ENCODE measurements at places on chromosomes 2 and 18.

DNA sequence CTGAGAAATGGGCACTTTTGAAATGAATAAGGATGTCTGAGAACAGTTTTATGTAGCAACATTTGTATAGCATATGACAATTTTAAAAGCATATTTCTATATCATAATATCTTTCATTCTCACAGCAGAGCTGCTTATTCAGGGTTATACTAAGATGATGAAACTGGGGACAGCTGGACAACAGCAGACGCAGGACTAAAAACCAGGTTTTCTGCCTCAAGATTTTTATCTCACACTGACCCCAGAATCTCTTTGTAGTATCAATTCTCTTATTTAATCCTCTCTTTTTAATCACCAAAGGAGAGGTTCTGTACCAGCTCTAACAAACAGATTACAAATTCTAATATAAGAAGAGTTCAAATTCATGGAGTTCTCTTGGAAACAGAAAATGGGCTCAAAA, 74.2 kb upstream of the TFCP2L1 start:
- no peak for DNase-seq

DNA sequence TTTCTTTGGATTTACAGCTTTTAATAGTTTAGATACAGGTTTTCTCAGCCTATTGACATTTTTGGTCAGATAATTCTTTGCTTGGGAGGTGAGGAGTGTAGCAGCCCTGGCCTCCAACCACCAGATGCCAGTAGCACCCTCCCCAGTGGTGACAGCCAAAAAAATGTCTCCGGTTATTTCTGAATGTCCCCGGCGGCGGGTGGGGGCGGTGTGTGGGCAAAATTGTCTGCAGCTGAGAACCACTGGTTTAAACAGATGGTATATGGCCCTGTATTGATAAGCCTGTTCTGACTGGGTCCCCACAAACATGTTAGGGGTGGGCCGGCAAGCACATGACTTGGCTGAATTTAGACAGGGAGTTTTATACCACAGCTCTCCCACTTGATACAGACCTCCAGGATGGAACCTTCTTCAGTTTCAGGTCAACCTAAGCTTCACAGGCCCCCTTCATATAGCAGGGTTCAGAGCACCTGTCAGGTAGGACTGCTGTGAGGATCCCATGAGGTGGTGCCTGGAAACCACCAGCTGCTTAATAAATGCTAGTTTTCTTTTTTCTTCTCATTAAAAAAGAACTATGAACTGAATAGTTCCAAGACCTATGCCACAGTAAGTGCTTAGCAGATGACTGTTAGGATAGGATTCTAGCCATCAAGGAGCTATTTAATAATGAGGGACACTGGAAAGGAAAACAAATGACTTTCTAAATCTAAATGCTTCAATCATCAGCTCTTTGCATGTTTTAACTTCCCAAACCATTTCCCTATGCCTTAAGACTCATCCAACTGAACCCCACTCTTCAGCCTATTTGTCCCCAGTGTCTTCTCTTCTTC, 18.1 kb downstream of the LPIN2 start:
- peak; percentile 66 for DNase-seq

DNA sequence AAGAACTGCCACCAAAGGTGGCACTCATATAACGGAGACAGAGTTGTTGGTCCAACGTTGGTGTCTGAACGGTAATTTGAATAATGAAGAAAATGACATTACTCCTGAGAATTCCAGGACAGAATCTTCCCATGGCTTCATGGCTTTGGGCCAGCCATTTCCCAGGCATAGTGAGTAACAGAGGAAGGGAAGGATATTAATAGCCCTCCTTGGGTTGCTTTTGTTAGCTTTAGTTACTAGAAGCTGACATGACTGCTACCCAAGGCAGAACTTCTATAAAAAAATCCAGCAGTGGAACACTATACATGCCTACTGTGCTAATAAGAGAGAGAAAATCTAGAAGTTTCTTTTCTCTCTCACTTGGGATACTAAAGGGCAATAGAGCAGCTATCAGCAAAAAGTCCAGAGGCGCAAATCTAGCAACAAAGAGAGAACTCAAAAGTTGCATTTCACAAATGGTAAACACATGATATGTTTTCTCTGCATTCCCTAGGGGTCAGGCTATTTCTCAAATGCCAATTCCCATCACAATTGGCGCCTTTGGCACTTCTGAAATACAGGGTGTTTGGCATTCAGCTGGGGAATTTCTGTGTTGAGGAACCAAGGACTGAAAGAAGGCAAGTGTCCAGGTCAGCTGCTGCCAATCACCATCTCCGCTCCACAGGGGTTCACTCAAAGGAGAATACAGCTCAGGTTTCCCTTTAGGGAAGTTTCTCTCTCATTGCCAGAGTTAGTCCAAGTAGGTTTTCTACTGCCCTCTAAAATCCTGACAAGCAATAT, 160.8 kb upstream of the KYNU start:
- no peak for DNase-seq

GRCh38 chr2:17181051-17181752, 337.0 kb downstream of the RAD51AP2 start:
- no peak for DNase-seq

- no peak for DNase-seq
Observed at GRCh38 chr2:187890690-187891089, 336.5 kb upstream of the TFPI start.

DNA sequence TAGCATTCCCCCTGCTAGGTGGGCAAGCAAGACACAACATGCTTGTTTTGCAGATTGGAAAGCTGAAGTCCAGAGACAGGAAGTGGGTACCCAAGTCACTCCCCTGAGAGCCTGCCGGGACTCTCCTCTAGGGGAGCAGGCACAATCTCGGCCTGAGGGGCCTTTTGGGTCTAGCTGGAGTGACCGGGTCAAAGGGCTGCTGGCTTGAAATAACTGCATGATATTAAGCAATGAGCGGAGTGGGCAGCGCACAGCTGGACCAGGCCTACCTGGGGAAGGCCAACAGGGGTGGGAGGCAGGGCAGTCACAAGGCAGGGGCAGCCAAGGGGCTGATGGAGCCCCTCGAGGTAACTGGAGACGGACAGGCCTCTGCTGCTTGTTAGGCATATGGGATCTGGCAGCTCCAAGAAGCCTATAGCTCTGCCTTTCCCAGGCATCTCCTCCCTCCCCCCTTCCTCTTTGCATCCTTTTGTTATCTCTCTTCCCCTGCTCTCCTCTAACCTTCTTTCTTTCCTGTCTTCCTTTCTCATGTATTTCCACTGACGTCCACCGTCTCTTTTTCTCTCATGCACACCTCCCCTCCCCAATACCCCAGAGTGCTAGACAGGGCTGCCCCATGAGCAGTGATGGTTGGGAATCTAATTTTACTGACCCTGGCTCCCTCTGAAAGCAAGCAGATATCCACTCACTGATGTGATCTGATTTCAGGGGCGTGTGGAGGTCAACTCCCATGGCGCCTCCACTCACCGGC, 237.5 kb downstream of the LOXHD1 start:
- no peak for DNase-seq

Measured in GM13977 (cell line).